ENCODE measurements at places on chromosomes 4 and X. TPM values are rescaled to one million over a fixed set of nuclear protein-coding genes. Genes with fewer than 3 reads are reported as not detected.
A peak's percentile ranks its signal among the peaks of the same experiment; 100 is the strongest.

- no peak for DNase-seq
Observed at GRCh38 chr4:52876069-52876468, 14.0 kb downstream of the RASL11B start.

The FAT4 gene
- not detected for total RNA-seq

GRCh38 chr4:161321706-161322105, 842.1 kb downstream of the FSTL5 start:
- no peak for DNase-seq

The TRO gene
- not detected for total RNA-seq

DNA sequence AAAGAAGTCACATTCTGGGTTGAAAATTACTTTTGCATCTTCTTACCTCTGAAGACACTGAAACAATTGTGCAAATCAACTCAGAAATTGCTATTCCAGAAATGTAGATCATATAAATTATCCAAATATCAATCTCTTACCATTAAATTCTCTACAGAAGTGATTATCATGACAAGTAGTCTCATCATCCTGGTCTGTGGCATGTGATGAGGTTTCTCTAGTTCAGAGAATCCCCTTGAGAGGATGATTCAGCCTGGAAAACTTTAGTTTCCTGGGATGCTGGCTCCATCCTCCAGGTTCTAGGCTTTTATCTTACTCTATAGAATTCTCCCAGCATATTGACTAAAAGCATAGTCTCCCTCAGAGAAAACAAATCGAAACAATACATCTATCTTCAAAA, 76.2 kb upstream of the S100G start:
- no peak for DNase-seq

DNA sequence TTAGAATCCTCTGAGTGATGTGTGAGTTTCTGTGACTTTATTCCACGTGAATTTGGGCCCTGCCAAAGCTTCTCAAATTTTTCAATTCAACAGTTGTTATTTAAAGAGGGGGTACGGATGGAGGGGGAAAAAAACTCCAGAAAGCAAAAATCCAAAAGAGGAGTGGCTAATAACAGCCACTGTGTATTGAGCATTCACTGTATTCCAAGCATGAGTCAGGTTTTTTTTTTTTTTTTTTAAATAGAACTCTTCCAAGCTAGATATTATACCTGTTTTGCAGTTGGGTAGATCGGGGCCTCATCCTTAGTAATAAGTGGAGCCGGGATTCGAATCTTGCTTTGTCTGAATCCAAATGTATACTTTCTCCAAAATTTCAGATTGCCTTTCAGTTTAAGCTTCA, 6.4 kb upstream of the RHOH start:
- DNase-seq: no peak

DNA sequence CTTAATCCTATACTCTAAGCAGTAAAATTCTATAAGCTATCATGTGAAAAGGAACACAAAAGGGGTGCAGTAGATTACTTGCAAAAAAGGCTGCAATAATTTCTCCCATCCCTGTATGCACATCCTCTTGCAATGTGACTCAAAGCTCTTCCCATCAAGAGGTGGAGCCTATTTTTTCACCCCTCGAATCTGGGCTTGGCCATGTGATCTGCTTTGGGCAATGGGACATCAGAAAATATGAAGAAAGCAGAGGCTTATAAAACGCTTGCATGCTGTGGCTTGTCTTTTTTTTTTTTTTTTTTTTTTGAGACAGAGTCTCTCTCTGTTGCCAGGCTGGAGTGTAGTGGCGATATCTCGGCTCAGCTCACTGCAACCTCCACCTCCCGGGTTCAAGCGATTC, 33.0 kb downstream of the GEMIN8 start:
- no peak for DNase-seq

GRCh38 chr4:26753617-26754016, 107.0 kb upstream of the STIM2 start:
- no peak for DNase-seq

DNA sequence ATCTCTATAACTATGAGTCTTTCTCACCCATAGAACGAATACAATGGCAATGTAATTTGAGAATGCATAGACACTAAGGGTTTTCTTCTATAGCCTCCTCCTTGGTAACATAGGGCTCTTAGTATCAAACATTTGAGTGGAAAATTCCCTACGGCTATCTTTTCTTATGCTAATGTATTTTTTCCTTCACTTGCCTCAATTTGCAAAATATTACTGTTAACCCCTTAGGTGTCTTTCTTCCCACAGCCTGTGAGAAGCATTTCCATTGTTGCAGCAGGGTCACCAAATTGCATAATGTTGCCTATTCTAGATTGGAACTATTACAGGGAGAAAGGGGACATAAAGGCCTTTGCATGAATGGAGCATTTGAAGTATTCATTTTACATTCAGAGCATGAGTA, 140.5 kb upstream of the RAPGEF2 start:
- no peak for DNase-seq

The AFAP1 gene
- not detected for total RNA-seq

DNA sequence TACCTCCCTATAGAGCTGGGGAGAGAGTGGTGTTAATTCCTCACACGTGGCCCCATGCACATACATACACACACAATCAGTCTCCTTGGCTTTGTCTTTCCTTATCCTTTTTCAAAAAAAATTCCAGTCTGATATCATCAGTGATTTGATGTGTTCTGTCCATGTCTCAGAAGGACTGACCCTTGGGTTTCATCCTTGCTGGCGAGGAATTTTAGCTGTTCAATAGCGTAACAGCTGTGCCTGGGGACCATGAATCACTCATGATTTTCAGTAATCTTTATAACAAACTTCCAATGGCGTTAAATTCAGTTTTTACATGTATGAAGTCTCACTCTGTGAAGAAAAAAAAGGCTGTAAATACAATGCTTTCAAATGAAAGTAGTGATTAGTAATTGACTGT, 204.6 kb downstream of the RBMX2 start:
- DNase-seq: no peak

The TMEM156 gene
- total RNA-seq: 29.4 TPM

GRCh38 chr4:94877973-94878372, 120.2 kb downstream of the BMPR1B start:
- no peak for DNase-seq

DNA sequence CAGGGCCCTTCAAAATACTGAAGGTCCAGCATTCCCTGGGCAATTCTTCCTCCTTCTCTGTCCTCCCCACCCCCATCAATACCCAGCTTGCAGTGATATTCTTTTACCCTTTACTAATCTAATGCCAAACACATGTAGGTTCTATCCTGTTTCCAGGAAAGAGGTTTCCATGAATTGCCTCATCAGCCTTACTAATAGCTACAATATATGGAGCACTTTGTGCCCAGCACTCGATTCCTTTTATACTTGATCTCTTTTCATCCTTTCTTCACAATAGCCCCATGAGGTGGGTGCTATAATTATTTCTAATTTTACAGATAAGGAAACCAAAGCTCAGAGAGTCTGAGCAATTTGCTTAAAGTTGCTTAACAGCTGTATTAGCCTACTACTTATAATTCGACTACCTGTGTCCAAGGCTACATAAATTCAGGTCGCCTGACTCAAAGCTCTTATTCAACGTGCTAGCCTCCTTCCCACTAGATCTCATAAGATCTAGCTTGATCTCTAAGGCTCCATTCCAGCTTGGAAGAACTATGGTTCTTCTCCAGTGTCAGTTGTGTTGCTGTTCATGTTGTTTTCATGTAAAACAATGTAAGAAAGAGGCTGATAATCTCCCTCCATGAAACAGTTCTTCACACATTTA, 229.6 kb upstream of the PGRMC2 start:
- DNase-seq: no peak

The NXF2 gene
- total RNA-seq: not detected

The SPIN2A gene
- 1.3 TPM for total RNA-seq

GRCh38 chr4:101969965-101970364, 179.4 kb downstream of the BANK1 start:
- no peak for DNase-seq

- no peak for DNase-seq
Observed at GRCh38 chrX:104469771-104470170, 96.2 kb upstream of the IL1RAPL2 start.

DNA sequence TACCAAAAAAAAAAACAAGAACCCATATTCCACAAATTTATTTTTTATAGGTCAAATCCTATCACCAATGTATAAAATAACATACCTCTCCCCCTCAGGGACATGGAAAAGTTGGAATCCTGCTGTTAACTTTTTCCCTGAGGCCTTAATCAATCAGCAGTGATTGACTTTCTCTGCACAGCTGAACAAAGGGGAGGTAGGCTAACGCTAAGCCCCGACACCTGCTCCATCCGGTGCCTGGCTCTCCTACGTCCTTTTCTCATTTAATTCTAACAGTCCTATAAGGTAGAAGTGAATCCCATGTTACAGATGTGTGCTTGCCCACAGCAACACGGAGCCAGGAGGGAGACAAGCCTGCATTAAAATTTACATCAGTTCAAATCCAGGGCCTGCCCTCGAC, 2.8 kb downstream of the CENPU start:
- peak; percentile 27 for DNase-seq

The FOXR2 gene
- total RNA-seq: not detected

DNA sequence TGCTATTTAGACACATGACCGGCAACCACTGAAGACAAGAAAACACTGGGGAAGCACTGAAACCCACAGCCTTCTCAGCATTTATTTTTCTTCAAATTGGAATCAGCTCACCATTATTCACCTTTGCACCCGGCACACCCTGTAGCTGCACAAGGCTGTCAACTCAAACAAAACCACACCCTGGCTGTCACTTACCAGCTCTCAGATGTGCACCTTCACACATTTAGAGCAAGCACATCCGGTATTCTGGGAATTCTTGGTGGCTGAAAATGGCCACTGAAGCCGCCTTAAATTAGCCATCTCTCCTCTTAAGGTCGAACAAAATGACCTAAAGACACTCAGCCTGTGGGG, 5.9 kb downstream of the ZFYVE28 start:
- peak; percentile 20 for DNase-seq

The SULT1E1 gene
- total RNA-seq: not detected

DNA sequence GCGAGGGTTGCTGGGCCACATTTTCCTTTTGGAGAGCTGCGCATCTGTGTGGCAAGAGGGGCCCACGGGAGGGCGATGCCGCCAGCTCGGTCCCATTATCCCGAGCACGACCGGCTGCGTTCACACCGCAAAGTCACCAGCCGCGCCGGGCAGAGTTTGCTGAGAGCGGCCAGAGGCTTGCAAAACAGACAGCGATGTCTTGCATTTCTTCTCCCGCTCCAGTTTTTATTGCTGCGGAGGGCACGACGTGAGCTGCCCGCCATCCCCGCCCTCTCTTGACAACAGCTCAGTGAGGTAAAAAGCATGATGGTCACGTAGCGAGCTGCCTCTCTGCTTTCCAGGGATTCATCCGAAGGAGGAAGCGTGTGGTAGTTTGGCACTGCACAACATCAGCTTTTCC, 102.1 kb upstream of the TENM3 start:
- no peak for DNase-seq

The MAGEA10 gene
- not detected for total RNA-seq

GRCh38 chr4:88419874-88420273, 37.0 kb upstream of the HERC5 start:
- DNase-seq: no peak

The RHOXF2 gene
- total RNA-seq: not detected

DNA sequence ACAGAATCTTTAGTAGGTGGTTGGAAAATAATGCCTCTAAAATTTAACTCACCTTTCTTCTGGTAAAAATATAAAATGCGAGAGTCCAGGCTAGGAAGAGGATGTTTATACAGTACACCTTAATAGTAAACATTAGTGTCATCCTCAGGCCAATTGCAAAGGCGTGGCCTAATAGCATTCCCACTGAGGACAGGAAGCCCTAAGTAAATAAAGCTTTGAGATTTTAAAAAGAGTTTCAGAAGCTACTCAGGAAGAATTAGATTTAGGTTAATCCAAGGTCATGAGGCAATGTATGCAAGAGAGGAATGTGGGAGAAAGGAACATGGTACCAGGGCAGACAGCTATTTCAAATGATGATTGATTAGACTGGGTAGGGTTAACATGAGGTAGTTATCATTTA, 49.5 kb downstream of the RPGR start:
- DNase-seq: no peak
